Activated CD4-positive, CD25-positive, alpha-beta regulatory T cell treated with anti-CD3 and anti-CD28 coated beads, Interleukin-2, amount 50 U/mL, for 16 hours (primary cell): ENCODE measurements at places on chromosomes 13 and 19.

- no peak for DNase-seq
Measured at GRCh38 chr19:36483653-36484052, 5.7 kb downstream of the ZNF566 start.

GRCh38 chr19:3351702-3352447 lies 14.5 kb upstream of the NFIC start:
- DNase-seq, result no peak

DNA sequence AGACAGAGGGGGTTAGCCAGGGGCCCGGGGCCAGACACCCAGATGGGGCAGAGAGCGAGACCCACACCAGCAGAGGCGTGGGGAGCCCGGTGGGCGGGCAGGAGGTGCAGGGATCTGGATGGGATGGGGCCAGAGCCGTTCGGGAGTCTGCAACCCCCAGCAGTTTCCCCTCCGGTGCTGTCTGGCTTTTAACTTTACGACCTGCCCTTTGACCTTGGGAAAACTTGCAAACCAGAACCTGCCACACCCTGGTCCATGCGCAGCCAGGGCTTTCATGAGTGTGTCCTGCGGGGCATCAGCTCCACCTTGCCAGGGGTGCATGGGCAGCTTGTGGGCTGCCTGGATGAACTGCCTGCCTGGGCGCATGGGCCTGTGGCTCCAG lies 9.8 kb downstream of the JOSD2 start:
- DNase-seq, result no peak

DNA sequence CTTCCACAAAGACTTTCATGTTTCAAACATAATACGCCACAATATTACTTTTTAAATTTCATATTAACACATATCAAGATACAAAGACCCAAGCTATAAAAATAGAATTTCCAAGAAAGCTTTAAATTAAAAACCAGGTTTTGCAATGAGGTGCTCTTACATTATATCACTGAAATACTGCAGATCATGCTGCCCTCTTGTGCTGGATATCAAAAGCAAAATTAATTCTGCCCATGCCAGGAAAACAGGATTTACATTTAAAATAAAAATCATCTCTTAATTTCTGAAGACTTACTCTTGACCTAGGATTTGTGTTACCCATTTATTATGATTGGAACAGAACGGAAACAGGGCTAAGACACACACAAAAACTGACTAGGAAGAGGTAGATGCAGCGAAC lies 145.0 kb downstream of the ABCC4 start:
- DNase-seq, result no peak

DNA sequence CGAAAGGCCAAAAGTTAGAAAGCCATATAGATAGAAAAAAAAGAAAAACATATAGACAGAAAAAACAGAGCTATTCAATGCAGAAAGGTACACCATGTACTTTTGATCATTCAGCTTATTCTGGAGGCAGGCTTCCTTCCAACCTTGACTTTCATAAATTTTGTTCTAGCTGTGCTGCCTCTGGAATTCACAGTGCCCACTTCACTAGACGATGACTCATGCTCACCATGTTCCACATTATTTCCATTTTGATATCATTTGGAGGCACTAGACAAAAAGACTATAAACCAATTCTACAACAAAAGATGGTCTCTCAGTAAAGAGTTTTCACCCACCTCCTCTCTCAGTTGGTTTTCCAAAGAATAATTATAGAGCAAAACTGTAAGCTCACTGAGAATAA lies 229.0 kb upstream of the IPO5 start:
- DNase-seq, result no peak

DNA sequence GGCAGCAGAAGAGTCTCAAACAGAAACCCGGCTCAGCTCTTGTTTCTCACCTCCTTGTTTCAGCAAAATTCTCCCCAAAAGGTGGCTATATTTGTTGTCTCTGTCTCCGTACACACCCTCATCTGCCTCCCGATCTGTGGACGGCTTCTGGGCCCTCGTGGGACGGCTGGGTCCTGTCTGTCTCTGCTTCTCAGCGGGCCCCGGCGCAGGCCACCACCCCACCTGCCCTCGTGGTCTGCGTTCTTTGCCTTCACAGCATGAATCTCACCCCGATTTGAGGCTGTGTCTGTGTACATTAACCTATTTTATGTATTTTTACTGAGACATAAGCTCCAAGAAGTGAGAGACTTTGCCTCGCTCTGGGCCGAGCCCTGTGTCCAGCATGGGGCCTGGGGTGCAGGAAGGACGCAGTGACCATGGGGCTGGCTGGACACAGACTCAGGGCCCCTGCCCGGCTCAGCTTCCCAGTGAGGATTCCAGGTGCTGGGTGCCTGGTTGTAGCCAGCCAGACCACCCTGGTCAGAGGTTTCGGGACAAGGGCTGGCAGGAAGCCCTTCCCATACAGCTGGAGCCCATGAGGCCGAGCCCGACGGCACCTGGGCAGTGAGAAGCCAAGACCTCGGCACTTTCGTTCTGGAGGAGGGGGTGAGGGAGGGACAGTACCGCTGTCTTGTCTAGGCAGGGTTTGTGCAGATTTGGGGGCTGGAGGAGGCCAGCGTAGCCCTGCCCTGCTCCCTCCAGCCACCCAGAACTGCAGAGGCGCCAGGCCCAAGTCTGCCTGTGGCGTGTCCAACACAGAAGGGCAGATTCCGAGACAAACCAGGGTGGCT lies 78.5 kb upstream of the MCF2L start:
- DNase-seq, result no peak

DNA sequence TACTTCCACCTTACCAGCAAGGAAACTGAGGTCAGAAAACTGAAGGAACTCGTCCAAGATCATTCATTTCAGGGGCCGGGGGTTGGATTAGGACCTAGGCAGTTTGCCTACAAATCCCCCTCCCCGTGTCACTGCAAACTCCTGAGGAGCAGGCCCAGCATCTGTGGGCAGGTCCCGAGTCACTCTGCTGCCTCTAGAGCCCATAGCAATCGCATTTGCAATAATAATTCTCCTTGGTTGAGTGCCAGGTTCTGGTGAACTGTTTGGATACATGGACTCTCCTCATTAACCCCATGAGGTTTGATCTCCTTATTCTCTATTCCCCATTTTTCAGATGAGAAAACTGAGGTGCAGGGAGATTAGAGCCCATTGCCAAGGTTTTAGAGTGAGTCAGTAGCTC lies 903 bp downstream of the PIN1 start:
- DNase-seq, result no peak

GRCh38 chr19:53853707-53854106 lies 14.0 kb upstream of the MYADM start:
- DNase-seq, result no peak

- DNase-seq, result no peak
Measured at GRCh38 chr13:95406176-95406575, 104.9 kb upstream of the ABCC4 start.

GRCh38 chr19:37593996-37594303 lies 642 bp downstream of the ZNF571 start:
- DNase-seq, result no peak

DNA sequence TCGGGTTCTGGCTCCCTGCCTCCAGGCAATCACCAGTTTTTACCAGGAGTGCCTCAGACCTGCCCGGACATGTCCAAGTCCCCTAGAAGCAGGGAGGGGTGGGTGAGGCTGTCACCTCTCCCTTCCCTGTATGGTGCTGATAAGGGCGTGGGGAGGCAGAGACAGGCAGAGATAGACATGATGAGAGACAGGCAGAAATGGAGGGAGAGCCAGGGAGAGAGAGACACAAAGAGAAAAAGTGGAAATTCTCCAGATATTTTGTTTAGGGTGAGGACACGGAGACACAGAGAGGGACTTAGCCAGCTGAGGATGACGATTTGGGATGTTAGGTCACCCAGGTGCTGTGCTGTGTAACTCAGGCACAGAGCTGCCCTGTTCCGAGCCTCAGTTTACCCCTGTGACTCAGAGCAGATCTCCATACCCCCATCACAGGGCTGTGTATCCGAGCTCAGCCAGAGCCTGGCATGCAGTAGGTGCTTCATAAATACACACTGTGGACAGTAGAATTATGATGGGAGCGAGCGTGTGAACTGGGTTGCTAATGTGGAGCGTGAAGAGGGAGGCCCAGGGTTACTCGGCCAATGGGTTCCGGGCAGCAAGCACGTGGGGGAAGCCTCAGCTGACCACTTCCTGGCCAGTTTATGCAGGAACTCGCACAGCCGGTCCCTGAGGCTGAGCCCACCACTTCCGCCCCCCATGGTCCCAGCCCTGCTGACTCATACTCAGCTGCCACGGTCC lies 11.9 kb upstream of the GDF15 start:
- no peak for DNase-seq

DNA sequence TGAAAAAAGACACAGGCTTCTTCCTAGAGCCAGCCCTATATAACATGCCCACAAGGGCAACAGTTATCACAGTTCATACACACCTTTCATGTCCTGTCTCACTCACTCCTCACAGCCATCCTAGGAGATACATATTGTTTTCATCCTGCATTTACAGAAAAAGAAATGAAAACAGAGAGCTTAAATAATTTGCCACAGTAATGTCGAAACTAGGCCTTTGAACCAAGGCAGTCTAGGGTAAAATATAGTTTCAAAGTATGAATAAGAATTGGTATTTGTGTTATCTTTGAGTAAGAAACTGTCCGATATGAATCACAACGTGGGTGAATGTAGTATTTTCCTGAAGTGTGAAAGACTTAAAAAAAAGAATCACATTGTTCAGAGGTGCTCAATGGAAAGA lies 26.8 kb downstream of the CLDN10 start:
- no peak for DNase-seq

DNA sequence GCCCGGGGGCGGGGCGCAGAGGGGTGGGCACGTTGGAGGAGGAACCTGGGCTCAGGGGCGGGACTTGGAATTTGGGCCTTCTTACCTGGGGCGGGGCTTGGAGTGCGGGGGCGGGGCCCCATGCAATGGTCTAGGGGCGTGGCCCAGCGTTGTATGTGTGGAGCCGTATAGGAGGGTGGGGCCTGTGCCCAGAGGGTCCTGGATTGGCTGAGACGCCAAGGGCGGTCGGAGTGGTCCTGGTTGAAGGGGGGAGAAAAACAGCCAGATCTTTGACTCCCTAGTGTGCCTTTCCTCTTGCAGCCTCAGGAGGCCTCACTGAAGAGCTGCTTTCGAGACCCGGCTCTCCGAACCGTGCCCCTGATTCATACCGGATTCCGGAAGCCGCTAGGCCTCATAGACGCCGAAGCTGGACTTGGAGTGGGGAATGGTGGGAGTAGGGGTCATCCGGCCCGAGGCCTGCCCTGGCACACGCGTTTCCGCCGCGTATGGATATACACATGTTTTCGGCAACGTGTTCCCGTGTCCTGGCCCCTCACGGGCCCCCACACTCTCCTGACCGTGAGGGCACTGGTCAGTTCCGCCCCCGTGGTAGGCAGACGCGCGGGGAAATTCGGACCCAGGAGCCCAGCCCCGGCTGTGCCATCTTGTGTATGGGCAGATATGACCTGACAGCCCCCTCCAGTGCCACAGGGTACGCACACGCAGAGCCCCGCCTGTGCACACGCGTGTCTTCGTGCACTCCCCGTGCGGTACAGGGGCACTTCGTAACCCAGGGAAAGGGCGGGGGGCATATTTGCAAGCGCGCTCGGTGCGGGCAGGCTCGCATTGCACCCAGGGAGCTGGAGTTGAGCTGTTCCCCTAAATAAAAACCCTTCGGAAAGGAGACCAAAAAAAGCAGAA lies 661 bp upstream of the PRR12 start:
- peak; percentile 73 for DNase-seq

DNA sequence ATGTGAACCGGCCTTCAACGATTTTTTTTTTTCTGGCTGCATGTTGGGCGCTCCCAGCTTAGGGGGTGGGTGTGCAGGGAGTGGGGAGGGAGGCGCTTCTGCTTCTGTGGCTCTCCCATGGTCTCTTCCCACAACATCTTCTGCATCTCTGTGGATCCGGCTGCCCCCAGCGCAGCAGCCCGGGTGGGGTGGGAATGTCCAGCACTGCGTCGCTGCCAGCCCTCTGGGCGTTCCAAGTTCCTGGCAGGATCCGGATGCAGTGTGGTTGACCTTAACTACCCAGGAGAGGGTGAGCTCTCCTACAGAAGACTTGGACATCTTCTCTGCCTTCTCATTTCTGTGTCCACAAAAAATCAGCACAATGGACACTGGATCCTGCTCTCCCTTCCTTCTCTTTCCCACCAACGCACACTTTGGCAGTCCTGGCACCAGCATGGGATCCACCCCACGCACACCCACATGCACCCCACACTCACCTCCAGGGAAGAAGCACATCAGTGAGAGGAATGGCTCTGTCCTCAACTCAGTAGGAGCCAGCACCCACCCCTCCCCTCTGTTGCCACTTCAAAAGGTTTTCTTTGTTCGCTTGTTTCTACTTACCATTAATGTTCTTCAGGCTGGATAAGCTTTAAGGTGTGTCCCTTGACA lies 177.3 kb downstream of the COL4A1 start:
- DNase-seq, result no peak

- no peak for DNase-seq
Measured at GRCh38 chr13:48908381-48909055, 67.2 kb upstream of the FNDC3A start.

- no peak for DNase-seq
Measured at GRCh38 chr13:71339005-71339404, 528.0 kb downstream of the DACH1 start.

GRCh38 chr13:63093907-63094469 lies 1678.3 kb upstream of the PCDH20 start:
- DNase-seq, result no peak

DNA sequence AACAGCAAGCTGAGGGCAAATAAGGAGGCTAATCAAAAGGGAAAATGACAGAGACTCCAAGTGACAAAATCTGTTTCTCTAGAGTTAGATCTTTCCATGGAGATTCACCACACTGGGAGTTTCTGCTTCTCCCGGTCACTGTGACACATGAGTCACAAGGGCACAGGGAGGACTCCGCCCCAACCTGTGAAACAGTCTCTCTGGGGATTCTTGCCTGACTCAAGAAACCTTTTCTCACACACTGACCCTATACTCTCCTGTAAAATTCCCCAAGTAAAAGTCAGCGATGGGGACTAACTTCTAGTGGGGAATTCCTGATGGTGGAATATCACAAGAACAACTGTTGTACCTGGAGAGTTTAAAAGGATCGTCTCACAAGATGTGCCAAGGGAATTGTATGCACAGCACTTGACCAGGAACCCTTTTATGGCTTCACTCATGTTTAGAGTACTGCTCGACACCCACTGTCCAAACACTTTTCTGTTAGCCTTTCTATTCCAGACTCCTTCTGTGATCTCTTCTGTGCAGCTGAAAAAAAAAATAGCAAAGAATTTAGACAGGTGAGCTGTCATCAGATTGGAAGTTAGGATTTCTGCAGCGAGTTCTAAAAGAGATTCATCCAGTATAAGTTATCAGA lies 46.8 kb upstream of the URAD start:
- no peak for DNase-seq

GRCh38 chr13:55013051-55013450 lies 1984.4 kb downstream of the OLFM4 start:
- DNase-seq, result no peak

- no peak for DNase-seq
Measured at GRCh38 chr19:35978832-35979365, 16.1 kb upstream of the SDHAF1 start.

GRCh38 chr19:44720945-44721344 lies 22.0 kb downstream of the CEACAM16 start:
- no peak for DNase-seq
